CD4-positive, alpha-beta memory T cell (primary cell): ENCODE measurements at places on chromosomes 6 and 20. TPM values are rescaled to one million over a fixed set of nuclear protein-coding genes. Genes with fewer than 3 reads are reported as not detected.
A peak's percentile ranks its signal among the peaks of the same experiment; 100 is the strongest.

CD24 gene
- not detected for total RNA-seq

DNA sequence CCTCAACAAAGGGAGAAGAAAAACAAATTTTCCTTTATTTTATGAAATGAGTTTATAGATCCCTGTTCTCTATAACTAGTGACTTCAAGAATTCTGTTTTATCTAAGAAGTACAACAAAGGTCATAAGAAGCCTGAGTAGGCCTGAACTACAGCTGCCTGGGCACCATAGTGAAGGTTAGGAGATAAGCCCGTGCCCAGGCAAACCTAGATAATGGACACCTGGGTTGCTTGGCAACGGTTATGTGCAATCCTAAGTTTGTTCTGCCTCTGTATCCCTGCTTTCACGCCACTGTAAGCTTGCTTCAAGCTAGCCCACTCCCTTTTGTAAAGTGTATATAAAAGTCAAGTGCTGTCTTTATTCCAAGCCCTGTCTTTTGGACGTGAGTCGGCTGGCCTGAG lies 23.2 kb downstream of the SCGN start:
- DNase-seq: no peak

CABLES2 gene
- 7.5 TPM for total RNA-seq

FRMD1 gene
- total RNA-seq: not detected

DNA sequence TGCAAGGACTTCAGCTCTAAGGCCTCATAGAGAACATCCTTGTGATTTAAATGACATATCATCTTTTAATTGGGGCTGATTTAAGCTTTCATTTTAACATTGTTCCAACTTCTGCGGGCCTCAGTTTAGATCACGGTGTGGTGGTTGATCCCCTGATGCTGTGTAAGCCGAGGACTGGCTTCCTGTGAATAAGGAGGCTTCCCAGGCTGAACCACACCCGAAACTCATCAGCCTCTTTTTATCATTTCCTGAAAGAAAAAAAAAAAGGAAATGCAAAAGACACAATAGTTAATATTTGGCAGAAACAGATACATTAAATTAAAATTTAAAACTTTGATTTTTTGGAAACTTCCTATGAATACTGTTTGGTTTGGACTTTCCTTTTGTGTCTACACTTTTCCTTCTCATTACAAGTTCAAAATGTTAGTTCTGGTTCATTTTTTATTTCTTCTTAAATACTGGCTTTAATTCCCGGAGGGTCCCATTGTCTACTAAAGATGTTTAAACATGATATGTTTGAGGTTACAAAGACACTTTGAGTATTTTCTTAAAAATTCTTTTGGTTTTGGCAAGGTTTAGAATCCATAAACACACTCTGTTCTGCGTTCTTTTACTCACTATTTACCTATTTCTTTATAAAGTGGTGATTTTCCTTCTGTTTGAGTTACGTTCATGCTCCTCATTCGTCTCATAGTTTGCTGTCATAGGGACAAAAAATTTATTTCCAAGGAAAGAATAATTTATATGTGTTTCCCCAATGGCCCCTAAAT lies 230.0 kb upstream of the SULF2 start:
- DNase-seq: no peak

GRCh38 chr20:62368392-62368975 lies 1.4 kb upstream of the LAMA5 start:
- DNase-seq: no peak

GRCh38 chr20:33964441-33964840 lies 29.3 kb upstream of the RALY start:
- no peak for DNase-seq

DNA sequence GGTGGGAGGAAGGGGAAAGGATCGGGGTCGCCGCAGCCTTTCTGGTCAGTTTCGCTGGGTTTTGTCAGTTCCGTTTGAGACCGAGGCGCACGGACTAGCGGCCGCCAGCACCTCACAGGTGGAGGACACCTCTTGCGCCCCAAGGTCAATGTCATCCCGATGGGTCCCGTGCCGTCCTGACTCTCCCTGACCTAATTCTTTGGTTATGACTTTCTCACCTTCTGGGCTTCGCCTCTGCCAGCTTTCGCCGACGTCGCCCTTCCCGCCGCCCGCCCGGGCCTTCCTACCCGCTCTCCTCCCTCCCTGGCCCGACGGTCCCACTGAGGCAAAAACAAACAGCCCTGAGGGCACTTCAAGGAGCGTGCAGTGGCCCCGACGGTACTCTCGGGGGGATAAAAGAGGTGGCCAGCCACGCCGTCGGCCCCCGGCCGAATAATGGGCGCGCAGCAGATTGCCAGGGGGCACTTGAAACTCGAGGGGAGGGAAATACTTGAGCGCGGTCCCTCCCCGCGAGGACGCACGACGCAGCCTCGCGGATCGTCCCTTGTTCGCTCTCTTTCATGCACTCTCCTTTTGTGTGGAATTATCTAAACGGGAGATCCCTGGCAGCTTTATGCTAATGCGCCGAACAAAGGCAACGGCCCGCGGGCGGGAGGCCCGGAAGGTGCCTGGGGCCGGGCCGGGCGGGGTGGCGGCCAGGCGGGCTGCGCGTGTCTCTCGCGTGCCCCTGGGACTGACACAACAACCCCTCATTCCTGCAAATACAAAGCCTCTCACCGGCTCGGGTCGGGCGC lies 3.9 kb upstream of the INSM1 start:
- no peak for DNase-seq

DNA sequence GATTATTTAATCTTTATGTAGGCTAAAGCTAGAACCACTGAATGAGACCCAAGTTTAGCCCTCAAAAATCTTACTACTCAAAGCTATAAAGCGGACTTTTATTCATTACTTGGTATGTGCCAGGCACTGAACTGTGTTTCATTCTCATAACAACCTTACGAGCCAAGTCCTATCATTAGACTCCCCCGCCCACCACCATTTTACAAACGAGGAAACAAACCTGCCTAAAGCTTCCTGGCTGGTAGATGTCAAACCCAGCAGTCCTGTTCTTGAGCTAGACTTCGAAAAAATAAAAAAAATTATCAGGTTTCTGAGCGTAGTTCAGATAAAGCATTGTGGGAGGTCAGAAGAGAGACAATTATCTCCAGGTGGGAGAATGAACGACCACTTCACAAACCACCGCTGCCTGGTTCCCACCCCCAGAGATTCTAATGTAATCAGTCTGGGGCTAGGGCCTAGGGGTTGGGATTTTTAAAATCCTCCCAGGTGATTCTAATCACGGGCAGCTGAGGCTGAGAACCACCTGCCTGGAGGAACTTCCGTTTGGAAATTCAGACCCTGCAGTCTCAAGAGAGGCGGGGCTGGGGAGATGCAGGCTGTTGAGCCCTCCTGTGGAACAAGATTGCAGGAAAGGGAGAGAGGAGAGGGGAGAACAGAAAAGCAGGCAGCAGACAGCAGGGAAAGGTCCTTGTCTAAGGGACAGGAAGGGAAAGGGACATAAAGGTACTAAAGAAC lies 8.6 kb downstream of the ADTRP start:
- no peak for DNase-seq

GRCh38 chr6:1315560-1316386 lies 3.9 kb downstream of the FOXQ1 start:
- DNase-seq: no peak

DNA sequence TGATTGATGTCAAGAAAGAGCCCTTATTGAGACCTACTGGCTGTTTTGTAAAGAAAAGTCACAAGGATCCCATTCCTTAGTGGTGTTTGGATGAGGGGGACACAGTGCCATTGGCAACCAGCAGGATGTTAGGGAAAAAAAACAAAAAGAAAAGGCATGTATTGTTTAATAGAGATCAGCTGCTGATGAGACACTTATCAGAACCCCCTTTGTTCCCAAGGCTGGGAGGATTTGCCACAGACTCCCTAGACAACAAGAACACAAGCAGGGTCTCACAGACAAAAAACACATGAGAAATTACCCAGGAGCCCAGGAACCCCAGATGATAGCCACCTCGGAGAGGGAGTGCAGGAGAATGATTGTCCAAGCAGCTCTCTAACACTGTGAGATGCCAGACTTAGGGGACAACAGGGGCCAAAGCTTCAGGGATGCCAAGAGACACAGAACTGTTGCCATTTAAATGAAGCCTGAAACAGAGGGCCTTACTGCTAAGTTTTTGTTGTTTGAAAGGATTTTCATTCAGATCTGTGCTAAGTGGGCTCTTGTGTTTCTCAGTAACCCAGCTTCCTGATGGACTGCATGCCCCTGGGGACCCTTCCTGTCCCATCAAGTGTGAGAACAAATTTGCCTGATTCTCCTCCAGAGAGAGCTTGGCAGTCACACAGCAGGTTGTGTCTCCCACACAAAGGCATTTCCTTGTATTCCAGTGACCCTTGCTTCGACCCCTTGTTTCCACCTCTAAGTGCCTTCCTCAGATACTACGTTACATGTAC lies 48.7 kb upstream of the HEY2 start:
- DNase-seq: no peak

DNA sequence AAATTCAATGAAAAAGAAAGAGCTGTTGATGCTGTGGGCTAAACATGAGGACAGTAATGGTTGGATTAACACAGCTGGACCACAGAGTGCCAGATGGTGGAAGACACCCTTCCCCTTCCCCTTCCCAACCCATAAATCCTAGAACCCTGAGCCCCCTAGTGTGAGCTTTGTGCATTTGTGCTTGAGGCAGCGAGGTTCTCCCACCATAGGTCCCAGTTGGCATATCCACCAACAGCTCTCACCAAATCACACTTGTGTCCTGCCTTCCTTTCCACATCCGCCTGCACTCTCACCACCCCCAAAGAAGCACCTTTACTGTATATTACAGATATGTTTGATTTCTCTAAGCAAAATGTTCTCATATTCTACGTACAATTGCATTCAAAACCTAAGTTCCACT lies 32.8 kb upstream of the HBS1L start:
- no peak for DNase-seq

POU5F1 gene
- total RNA-seq: not detected

GRCh38 chr6:132401618-132402285 lies 477 bp upstream of the MOXD1 start:
- no peak for DNase-seq

SAPCD1 gene
- 2.7 TPM for total RNA-seq

ZBTB46 gene
- 0.87 TPM for total RNA-seq

DNA sequence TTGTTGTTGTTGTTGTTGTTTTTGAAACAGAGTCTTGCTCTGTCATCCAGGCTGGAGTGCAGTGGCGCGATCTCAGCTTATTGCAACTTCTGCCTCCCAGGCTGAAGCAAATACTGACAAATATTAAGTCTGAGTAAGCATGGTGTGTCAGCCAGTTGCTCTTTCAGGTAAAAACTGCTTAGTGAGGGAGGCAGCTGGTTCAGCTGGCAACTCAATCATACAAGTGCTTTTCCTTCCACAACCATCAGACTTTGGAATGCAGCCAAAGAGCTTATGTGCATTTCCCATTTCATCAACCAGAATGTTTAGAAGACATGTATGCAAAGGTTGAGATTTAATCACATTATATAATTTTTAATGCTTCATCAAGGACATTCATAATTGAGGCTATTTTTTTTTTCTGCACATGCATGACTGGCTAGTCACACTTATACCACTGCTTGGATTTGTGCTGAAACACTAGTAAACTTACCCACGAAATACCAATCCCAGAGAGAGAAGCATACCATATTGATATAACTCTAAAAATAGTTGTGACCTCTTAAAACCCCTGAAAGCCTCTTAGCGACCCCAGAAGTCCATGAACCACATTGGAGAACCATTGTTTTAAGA lies 56.0 kb downstream of the CLIC5 start:
- DNase-seq: no peak

MYCT1 gene
- not detected for total RNA-seq

DNA sequence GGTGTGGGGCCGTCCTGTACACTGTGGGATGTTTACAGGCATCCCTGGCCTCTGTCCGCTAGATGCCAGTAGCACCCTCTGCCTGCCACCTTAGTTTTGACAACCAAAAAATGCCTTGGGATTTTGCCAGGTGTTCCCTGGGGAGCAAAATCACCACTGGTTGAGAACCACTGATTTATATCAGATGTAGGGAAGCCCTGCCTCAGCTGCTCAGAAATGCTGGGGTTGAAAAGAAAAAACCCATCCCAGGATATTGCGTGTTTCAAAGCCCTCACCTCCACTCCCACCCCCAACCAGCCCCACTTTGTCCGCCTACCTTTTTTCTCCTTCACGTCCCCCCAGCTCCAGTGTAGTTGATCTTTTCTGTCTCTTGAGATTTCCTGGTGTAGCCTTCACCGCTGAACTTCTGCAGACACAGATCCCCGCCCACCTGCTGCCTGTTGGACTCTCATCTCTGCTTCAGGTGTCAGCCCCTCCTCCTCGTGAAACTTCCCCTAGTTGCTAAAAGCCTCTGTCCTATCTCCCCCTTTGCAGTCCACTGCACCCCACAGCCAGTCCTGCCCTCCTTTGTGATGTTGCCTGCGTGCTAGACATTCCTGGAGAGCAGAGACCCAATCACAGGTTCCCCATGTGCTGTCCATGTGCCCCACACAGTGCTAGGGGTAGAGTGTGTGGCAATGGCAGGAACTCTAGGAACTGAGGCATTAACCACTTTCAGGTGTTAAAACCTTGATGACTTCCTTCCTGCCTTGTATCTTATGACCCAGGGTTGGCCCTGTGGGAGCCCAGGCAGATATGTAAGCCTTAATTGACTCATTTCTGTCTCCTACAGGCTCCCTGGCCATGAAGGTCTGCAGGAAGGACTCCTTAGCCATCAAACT lies 98.9 kb downstream of the TBC1D7 start:
- DNase-seq: peak; percentile 6
